ENCODE measurements at places on chromosomes 16 and 17.

- H3K4me3 ChIP-seq = no peak overlapping the region
- peaks cover 17% of the 10 kb centered on the region for H3K4me1 ChIP-seq
- no peak overlapping the region for H3K27ac ChIP-seq
These were observed 324 bp upstream of the HCRT start for GRCh38 chr17:42185621-42185930.

DNA sequence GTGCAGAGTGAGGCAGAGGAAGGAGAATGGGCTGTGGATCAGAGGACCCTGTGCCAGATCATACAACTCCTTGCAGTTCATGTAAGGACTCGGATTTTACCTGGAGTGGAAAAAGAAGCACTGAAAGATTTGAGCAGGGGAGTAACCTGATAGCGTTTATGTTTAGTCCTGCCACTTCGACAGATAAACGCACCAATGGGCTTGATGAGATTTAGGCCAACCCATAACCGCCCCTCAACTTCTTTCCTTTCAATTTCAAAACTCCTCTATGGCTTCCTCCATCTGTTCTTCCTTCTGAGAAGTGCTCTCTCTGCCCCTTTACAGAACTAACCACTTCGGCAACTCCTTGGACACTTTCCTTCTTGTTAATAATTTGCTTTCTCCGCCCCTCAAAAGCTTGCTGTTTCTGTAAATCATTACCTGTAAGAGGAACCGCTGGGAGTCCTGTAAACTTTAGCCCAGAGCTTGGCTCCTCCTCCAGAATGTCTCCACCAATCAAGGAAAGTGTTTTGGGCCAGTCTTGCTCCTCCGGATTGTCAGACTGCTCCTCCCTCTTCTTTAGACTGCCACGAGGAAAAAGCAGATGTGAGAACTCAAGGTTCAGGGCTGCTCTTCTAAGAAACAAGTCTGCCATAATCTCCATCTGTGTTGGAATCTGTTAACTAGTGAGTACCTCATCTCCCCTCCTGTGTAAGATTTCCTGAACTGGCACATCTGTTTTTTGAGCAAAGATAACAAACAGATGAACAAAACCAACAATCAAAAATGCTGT lies at the start of gene ACSM3:
Gene ACSM3 (plus strand): TSS at position 554 of the 772 bp plus-strand sequence. CDS start 6,021 bp downstream, outside the sequence.
- H3K27ac ChIP-seq = peak within 1 kb of the TSS; percentile 71
- H3K4me3 ChIP-seq = peak within 1 kb of the TSS; percentile 21
- H3K36me3 ChIP-seq = no peaks in the 10 kb centered on the region
- DNase-seq = peak; percentile 90
- peaks cover 13% of the 10 kb centered on the region for H3K4me1 ChIP-seq
- no peaks in the 10 kb centered on the region for H3K27me3 ChIP-seq

DNA sequence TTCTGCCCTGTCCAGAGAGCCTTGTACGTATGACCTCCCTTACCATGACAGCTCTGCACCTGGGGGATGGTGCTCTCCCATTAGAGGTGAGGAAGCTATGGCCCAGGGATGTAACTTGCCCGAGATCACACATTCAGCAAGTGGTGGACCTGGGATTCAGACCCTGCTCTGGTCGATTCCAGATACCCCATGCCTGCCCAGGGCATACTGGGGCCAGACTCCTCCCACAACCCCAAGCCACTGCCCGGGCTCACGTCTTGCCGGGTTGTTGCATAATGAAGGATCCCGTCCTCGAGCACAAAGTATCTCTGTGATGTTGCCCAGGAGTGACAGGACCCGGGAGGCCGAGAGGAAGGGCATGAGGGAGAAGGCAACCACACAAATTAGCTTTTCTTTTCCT lies 2.1 kb downstream of the OSBPL7 start:
- no peaks in the 10 kb centered on the region for H3K27me3 ChIP-seq
- H3K4me3 ChIP-seq = no peak overlapping the region
- no peak for DNase-seq
- peaks cover 9% of the 10 kb centered on the region for H3K4me1 ChIP-seq
- H3K27ac ChIP-seq = no peak overlapping the region

GRCh38 chr17:67575325-67575724 lies 142.4 kb upstream of the NOL11 start:
- no peaks in the 10 kb centered on the region for H3K4me1 ChIP-seq
- no peak overlapping the region for H3K4me3 ChIP-seq
- H3K27me3 ChIP-seq = no peaks in the 10 kb centered on the region
- H3K36me3 ChIP-seq = no peaks in the 10 kb centered on the region
- DNase-seq = no peak

GRCh38 chr17:73068322-73069153 lies 23.9 kb downstream of the SLC39A11 start:
- H3K4me1 ChIP-seq = peaks cover 20% of the 10 kb centered on the region
- H3K36me3 ChIP-seq = no peaks in the 10 kb centered on the region
- H3K27me3 ChIP-seq = no peaks in the 10 kb centered on the region
- peak; percentile 83 for DNase-seq
- H3K4me3 ChIP-seq = no peak overlapping the region
- H3K27ac ChIP-seq = peak overlapping the region; percentile 90

GRCh38 chr17:14779241-14779640 lies 478.4 kb downstream of the HS3ST3B1 start:
- peak overlapping the region; percentile 20 for H3K27ac ChIP-seq
- H3K27me3 ChIP-seq = no peaks in the 10 kb centered on the region
- H3K4me1 ChIP-seq = no peaks in the 10 kb centered on the region
- no peaks in the 10 kb centered on the region for H3K36me3 ChIP-seq
- DNase-seq = no peak

DNA sequence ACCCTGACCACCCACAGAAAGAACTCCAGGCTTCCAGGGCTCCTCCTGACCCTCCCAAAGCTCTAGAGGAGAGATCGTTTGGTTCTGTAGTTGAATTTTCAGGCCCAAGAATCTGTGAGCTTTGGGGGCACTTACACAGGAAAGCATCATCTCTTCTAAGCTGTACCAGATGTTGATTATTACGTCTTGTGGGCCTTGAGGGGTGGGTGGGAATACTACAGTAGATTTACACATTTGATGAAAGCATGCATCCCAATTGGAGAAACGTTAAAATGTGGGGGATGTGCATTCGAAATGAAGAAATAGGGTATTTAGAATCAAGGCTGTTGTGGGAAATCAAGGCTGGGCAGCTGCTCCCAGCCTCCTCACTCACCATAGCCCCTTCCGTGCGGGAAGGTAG lies 61.9 kb downstream of the MGAT5B start:
- H3K36me3 ChIP-seq = no peaks in the 10 kb centered on the region
- no peak overlapping the region for H3K27ac ChIP-seq
- H3K4me3 ChIP-seq = no peak overlapping the region
- H3K27me3 ChIP-seq = no peaks in the 10 kb centered on the region
- H3K4me1 ChIP-seq = no peaks in the 10 kb centered on the region

GRCh38 chr16:70421014-70421413 lies 17.9 kb downstream of the ST3GAL2 start:
- H3K27me3 ChIP-seq = no peaks in the 10 kb centered on the region
- peaks cover 65% of the 10 kb centered on the region for H3K4me1 ChIP-seq
- H3K27ac ChIP-seq = no peak overlapping the region

DNA sequence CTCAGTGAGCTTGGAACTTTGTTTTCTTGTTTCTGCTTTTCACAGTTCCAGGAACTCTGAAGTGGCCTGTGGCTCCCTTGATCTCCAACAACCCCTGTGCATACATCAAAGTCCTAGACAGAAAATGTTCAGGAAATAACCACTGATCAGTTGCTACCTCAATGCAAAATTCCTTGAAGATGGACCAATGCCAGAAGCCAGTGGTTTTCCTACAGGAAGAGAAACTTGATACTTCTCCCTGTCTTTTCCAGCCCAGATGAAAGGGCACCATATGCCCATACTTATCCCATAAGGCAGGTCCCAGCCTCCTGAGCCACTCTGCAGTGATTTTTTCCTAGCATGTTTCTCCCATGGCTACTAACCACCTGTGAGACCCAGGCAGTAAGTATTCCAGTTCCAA lies 12.3 kb upstream of the CDRT4 start:
- no peaks in the 10 kb centered on the region for H3K36me3 ChIP-seq
- no peaks in the 10 kb centered on the region for H3K4me1 ChIP-seq
- DNase-seq = no peak
- no peak overlapping the region for H3K27ac ChIP-seq
- no peak overlapping the region for H3K4me3 ChIP-seq

DNA sequence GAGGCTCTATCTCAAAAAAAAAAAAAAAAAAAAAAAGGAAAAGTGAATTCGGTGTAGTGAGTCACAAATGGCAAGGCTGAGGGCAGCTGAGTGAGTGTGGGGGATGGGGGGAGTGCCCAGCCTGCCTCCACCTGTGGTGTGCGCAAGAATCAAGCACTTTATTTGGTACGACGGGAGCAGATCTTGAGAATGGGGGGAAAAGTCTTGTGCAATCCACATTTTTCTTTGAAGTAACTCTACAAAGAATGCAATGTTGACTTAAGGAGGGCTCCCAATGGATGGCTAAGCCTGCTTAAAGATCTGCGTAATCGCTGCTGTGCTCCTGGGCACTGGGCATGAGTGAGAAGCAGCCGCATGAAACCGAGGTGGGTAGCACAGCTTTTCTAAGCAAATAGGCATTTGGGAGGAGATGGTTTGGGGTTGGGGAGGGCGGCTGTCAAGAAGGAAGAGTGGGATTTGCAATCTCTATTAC lies 28.2 kb downstream of the ATP2C2 start:
- no peak overlapping the region for H3K4me3 ChIP-seq
- H3K36me3 ChIP-seq = no peaks in the 10 kb centered on the region
- H3K4me1 ChIP-seq = peaks cover 5% of the 10 kb centered on the region
- peak overlapping the region; percentile 32 for H3K27ac ChIP-seq
- no peaks in the 10 kb centered on the region for H3K27me3 ChIP-seq

- H3K27me3 ChIP-seq = no peaks in the 10 kb centered on the region
- H3K36me3 ChIP-seq = no peaks in the 10 kb centered on the region
These were observed 2.3 kb downstream of the SLFN5 start for GRCh38 chr17:35245196-35245486.

- no peak for DNase-seq
- H3K4me3 ChIP-seq = no peak overlapping the region
- H3K4me1 ChIP-seq = peaks cover 16% of the 10 kb centered on the region
- no peak overlapping the region for H3K27ac ChIP-seq
- H3K27me3 ChIP-seq = no peaks in the 10 kb centered on the region
These were observed 4.3 kb downstream of the KLHL36 start for GRCh38 chr16:84652566-84652965.

DNA sequence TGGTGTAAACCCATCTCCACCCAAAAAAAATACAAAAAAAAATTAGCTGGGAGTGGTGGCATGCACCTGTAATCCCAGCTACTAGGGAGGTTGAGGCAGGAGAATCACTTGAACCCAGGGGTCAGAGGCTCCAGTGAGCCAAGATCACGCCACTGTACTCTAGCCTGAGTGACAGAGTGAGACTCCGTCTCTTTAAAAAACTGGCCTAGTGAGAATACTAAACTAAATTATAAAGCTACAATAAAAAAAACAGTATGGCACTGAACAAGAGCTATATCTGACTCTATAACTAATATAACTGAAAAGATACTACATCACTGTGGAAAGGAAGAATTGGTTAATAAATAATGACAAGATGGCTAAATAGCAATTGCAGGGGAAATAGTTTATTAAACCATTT lies 6.4 kb downstream of the SMURF2 start:
- no peak overlapping the region for H3K27ac ChIP-seq
- H3K27me3 ChIP-seq = no peaks in the 10 kb centered on the region
- no peaks in the 10 kb centered on the region for H3K36me3 ChIP-seq
- H3K4me3 ChIP-seq = no peak overlapping the region
- no peak for DNase-seq
- peaks cover 8% of the 10 kb centered on the region for H3K4me1 ChIP-seq

Data from hepatocyte (in vitro differentiated cells).